T follicular helper cell (primary cell): ENCODE measurements at places on chromosomes 13 and 19.
A peak's percentile ranks its signal among the peaks of the same experiment; 100 is the strongest.

DNA sequence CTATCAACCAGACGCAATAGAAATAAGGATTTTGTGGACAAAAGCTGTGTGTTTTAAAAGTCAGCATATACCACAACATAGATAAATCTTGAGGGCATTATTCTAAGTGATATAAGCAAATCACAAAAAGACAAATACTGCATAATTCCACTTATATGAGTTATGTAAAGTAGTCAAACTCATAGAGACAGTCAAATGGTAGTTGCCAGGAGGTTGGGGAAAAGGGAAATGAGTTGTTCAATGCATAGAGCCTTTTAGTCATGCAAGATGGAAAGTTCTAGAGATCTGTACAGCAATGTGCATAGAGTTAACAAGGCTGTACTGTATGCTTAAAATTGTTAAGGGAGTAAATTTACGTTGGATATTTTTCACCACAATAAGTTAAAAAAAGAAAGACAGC, 244.7 kb downstream of the DCT start:
- DNase-seq = no peak

DNA sequence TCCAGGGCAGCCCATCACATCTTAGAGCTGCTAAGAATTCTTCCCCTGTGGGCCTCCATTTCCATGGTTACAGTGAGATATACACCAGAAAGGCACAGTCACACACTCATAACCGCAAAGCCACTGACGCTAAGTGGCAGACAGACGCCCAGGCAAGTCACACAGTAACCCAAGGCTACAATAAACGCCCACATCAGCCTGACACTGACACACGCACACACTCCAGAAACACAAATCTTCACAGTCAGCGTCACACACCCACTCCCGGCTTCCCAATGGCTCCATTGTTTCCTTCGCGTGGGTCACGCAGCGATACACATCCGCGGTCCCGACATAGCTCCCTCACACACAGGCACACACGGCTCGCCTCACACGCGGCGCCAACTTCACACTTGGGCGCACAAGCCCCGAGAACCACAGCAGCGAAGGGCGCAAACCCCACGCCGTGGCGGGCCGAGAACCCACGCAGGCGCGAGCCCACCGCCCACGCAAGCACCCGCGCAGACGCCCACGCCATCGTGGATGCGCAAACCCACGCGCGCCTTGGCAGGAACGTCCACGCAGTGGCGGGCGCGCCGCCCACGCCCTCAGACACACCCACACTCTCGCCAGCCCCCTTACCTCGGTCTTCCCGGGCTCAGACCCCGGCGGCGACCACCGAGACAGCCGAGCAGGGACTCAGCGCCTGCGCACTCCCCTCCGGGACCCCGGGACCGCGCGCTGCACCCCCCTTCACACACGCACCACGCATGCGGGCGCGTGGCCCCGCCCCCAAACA, at the start of gene ZNF667:
TSS of gene ZNF667 (minus strand) at position 695 of the 778 bp plus-strand sequence. CDS start 14,975 bp downstream, outside the sequence.
- DNase-seq = no peak

GRCh38 chr13:30234619-30235162, 72.7 kb downstream of the KATNAL1 start:
- DNase-seq = no peak

DNA sequence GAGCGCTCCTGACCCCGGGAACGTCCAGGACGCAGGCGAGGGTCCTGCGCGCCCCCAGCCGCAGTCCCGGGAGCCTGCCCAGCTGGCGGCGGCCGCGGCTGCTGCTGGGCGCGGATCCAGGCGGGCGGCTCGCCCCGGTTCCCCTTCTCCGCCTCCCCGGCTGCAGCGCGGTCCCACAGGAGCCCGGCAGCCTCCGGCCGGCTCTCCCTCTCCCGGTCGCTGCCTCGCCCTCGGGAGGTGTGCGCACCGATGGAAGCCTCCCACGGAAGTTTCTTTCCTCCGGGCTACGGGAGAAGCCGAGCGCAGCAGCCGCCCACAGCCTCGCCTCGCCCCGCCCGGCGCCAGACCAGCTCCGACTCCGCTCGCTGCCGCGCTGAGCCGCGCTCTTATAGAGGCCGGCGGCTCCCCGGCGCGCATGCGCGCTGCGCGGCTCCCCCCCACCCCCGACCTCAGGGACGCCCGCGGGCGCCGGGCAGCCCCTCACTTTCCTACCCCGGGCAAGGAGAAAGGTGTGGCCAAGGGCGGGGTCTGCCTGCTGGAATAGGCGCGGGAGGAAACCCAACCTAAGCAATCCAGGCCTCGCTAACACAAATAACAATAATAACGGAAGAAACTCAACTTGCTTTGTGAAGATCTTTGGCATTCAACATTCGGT, at the start of gene SHISA2:
TSS of gene SHISA2 (minus strand) at position 360 of the 655 bp plus-strand sequence. CDS start 1,041 bp downstream, outside the sequence.
- DNase-seq = peak; percentile 26

DNA sequence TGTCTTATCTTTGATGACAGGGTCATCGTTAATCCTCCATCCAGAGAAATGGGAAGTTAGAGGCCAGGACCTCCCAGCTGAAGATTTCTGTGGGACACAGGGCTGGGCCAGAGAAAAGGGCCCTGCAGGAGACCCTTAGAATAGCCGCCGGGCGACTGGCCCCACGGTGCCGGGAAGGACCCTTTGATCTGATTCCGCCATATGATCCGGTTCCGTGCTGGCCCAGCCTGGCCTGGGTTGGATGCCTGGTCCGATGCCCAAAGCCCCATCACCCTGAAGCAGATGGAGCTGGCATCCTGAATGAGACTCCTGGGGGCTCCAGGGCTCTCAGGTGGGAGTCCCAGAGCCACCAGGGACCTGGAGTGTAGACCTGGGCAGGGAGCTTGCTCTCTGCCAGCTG, 6.0 kb upstream of the STK11 start:
- DNase-seq = no peak

DNA sequence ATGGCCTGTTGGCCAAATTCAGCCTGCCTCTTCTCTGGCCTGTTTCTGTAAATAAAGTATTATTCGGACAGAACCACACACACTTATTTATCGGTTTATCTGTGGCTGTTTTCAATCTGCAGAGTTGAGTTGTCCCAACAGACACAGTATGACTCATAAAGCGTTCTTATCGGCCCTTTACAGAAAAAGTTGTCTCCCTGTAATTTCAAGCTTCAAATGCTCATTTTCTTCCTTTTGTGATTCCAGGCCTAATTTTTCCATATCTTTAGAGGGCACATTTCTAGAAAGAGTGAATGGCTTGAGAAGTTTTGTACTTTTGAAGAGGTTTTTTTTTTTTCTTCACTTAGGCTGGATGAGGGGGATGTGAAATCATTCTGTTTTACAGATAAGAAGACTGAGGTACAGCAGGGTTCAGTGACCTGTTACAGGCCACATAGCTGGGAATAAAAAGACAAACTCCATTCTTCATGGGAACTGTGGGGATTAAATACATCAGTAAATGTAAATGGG, 440.9 kb downstream of the TSHZ3 start:
- no peak for DNase-seq

DNA sequence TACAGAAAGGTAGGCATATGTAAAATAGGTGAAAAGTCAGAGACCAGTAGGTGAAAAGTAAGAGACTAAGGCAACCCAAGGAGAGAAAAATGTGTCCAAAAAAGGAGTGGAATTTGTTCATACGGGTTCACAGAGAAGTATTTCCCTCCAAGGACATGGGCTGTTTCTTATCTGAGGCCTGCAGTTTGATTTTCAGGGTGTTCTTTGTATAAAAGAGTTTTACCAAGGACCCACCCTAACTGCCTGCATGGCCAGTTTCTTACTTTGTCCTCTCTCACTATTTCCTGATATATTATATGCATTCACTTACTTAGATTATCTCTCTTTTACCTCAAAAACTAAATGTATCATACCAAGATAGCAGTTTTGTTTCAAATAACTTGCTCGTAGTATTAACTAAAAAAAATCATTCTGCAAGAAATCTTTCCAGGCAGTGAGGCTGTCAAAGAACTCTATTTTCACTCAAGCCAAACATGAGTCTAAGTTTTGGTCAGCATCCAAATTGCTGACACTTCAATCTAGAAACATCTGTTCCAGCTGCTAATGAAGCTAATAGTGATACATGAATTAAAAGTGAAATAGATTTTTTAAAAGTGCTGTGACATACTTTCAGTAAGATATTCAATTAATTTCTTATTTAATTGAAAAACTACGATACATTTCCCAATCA, 141.4 kb upstream of the SGCG start:
- DNase-seq = no peak

- DNase-seq = no peak
Observed at GRCh38 chr19:19261350-19262189, 11.5 kb downstream of the TM6SF2 start.
